GM06990 (cell line): ENCODE measurements at places on chromosomes 11 and 22.

DNA sequence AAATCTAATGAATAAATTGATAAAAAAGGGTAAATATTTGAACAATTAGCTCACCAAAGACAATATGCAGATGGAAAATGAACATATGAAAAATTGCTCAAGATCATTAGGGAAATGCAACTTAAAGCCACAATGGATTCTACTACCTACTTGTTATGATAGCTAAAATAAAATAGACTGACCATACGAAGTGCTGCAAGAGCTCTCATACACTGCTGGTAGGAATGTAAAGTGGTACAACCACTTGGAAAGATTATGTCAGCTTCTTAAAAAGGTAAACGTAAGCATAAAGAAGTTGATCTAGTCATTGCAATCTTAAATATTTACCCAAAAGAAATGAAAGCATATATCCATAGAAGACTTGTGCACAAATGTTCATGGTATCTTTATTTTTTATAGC is 504.2 kb upstream of the ARHGAP42 start:
- DNase-seq, result no peak

DNA sequence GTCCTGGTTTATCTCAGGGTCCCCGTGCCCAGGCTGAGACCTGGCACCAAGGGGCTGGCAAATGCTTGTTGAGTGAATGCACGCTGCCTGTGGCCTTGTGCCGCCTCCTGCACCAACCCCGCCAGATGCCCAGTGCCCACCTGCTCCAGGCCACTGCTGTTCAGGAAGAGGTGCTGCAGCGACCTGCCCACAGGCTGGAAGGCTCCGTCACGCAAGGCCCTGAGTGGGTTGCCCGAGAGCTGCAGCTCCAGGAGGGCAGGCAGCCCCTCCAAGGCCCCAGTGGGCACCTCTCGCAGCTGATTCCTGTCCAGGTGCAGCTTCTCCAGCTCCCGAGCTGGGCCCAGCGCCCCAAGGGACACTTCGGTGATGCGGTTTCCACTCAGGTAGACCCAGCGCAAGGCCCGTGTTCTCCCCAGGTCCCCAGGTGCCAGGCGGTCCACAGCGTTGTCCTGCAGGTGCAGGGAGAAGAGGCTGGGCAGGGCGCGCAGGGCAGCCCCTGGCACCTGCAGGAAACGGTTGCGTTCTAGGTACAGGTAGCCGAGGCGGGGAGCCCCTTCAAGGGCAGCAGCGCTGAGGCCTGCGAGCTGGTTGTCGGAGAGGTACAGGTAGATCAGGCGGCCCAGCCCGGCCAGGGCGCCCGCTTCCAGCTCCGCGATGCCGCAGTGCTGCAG is 3.6 kb downstream of the CHADL start:
- DNase-seq, result no peak

- no peak for DNase-seq
Measured at GRCh38 chr22:21682385-21683175, 16.8 kb downstream of the PPIL2 start.

- DNase-seq, result no peak
Measured at GRCh38 chr11:102320188-102320587, 2.9 kb downstream of the BIRC3 start.
